ENCODE measurements at places on chromosomes 7 and 10.

DNA sequence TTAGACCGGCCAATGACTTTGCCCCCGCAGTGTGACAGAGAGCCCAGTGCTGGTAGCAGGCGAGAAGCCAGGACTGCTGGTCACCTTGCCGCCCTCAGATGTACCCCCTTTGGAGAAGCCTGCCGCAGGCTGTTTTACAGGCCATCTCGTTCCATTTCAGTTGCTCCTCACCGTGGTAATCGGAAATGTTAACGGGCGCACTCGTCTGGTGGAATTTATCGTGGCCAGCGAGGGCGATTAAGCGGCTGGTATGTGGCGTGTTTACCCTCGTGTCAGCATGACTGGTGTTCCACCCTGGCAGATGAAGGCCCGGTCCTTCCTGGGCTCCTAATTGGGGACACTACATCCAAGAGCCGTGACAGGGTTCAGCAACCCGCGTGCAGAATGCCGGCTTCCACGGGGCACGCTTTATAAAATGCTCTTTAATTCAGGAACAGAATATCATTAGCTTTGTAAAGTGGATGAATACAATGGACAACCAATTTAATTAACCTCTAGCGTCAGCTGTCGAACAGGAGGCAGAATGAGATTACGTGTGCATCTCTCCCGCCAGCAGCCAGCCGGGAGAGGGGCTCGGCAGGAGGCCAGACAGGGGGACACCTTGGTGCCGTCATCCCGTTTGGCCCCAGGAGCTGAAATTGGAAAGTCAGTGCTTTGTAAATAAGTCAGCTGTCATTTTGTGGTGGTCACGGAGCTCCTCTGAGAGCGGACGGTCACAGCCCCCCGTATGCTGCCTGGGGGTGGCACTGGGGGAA, 108.3 kb downstream of the NKX6-2 start:
- DNase-seq = no peak

DNA sequence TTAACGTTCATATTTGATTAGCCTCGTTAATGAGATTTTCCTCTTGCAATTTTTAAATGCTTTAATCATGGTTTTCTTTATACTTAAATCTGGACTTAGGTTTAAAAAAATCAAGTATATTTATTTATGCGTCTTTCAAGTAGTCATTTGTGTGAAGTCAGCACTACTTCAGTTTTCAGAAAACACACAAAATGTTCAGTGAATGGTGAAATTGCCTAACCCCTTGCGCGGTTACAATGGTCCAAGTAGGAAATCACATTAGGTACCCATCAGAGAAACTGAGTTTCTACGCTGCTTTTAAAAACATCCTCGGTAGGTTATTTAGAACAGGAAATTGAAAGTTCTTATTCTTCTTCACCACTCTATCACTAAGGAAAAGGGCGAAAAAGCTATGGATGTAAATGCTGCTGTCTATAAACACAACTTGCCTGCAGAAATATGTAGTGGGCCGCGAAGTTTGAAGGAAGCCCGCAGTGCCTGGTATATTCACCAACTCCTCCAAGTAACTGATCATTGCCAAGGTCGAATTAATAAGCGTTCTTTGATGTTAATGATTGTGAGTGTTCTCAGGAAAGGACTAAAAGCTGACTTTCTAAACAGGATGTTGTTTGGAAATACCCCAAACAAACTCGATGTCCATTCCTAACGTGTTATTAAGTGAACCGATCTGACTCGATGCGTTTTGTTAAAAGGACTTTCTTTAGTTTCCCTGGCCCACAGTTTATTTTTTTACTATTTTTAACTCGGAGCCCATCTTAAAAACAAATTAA, 1.0 kb downstream of the SYPL1 start:
- DNase-seq = no peak

- DNase-seq = no peak
Observed at GRCh38 chr7:11458736-11459483, 373.1 kb downstream of the THSD7A start.

- no peak for DNase-seq
Observed at GRCh38 chr7:91780521-91780920, 100.0 kb downstream of the MTERF1 start.
